ENCODE measurements at places on chromosomes 3 and 15.

DNA sequence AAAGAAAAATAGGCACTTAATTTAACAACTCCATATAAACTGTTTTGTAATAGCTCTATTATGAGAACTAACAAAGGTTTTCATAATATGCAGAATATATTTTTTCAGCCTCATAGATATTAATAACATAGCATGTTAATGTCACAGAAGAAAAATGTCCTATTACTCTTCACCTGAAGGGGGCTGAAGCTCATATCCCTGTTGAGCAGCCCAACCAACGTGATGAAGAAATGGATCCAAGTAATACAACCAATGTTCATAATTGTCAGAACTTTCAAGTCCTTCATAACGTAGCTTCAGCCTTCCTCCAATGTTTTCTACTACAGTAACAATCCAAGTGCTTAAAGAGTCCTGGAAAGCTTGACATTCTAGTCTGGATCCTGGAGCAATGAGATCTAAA is 34.5 kb upstream of the STIMATE start:
- DNase-seq, result no peak

DNA sequence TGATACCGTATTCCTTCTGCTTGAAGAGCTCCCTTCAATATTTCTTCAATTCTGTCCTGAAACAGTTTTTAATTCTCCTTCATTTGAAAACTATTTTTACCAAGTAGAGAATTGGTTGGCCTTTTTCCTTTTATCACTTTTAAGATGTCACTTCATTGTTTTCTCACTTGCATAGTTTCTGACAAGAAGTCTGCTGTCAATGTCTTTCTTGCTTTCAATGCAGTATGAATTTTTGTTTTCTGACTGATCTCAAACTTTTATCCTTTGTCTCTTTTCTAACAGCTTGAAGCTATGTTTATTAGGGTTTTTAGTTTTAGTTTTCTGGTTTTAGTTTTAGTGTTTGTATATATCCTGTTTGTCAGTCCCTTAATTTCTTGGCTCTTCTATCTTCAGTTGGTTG is 364.8 kb upstream of the TPRG1 start:
- DNase-seq, result no peak

DNA sequence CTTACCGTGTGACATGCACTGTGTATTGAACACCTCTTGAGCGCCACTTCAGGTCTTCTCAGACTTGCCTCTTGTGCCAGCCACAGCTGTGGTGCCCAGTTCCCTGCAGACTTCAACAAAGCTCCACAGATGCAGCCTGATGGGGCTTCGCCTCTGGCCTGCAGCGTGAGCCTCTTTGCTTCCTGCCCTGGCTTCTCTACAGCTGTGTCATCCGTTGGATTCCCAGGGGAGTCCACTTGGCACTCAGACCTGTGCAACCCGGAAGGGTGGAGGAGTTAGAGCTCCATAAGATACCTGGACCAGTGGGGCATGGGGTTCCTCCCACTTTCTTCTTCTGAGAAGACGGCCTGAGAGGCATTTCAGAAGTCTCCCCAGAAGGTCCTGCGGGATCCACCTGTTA is 57.7 kb upstream of the BNIP2 start:
- no peak for DNase-seq

DNA sequence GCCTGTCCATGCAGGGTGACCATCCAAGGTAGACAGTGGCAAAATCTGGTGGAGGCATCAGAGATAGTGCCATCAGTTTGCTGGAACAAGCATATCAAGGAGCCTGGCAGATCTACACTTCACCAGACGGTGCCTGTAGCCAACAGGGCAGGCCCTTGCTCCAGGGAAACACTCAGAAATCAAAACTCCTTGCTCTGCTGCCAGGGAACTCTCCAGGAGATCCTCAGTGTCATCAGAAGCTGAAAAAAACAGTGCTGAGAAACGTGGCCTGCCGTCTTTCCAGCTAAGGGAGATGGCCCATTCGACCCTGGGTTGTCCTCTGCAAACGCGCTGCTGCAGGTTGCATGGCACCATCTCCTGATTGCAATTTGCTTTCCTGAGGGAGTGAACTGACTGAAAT is 30.5 kb upstream of the ATP13A3 start:
- no peak for DNase-seq
